Activated CD4-positive, alpha-beta T cell treated with anti-CD3 and anti-CD28 coated beads for 36 hours (primary cell): ENCODE measurements at places on chromosomes 1 and 21. TPM values are rescaled to one million over a fixed set of nuclear protein-coding genes. Genes with fewer than 3 reads are reported as not detected.

DNA sequence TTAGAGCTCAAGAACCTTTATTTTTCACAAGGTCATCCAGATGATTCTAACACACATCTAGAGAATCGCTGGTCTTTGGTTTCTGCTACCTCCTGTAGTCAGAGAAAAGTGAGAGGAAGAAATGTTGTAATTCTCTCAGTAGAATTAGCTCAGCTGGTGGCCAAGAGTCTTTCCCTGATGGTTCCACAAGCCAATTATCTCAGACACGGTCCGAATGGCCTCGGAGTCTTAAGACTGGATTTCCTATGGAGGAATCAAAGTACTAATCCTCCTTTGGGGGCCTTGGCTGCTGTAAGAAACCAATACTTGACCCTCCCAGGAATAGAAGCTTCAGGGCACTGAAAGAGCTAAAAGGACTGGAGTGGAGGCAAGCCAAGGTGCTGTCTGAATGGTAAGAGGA is 1.8 kb downstream of the TMEM81 start:
- H3K27me3 ChIP-seq: no peaks in the 10 kb centered on the region
- H3K36me3 ChIP-seq: peaks cover 11% of the 10 kb centered on the region
- H3K4me1 ChIP-seq: no peaks in the 10 kb centered on the region
- no peak overlapping the region for H3K4me3 ChIP-seq

GRCh38 chr1:172746091-172746949 is 87.4 kb downstream of the FASLG start:
- H3K27me3 ChIP-seq: peaks cover 7% of the 10 kb centered on the region
- H3K36me3 ChIP-seq: no peaks in the 10 kb centered on the region
- H3K27ac ChIP-seq: no peak overlapping the region
- H3K4me1 ChIP-seq: peaks cover 34% of the 10 kb centered on the region
- no peak for DNase-seq

- H3K27me3 ChIP-seq: peaks cover 7% of the 10 kb centered on the region
- no peaks in the 10 kb centered on the region for H3K4me1 ChIP-seq
- DNase-seq: no peak
- H3K27ac ChIP-seq: no peak overlapping the region
- H3K4me3 ChIP-seq: no peak overlapping the region
Observed at GRCh38 chr1:90612033-90612432, 105.1 kb downstream of the BARHL2 start.

- no peak overlapping the region for H3K27ac ChIP-seq
- no peaks in the 10 kb centered on the region for H3K4me1 ChIP-seq
- DNase-seq: no peak
- no peak overlapping the region for H3K4me3 ChIP-seq
Observed at GRCh38 chr1:176522310-176522845, 59.4 kb downstream of the PAPPA2 start.

MEF2D gene
- 32.1 TPM for total RNA-seq

CD1B gene
- not detected for total RNA-seq
